ENCODE measurements at places on chromosomes 6 and 20. TPM values are rescaled to one million over a fixed set of nuclear protein-coding genes. Genes with fewer than 3 reads are reported as not detected.

Gene FAM162B
- total RNA-seq = not detected

DNA sequence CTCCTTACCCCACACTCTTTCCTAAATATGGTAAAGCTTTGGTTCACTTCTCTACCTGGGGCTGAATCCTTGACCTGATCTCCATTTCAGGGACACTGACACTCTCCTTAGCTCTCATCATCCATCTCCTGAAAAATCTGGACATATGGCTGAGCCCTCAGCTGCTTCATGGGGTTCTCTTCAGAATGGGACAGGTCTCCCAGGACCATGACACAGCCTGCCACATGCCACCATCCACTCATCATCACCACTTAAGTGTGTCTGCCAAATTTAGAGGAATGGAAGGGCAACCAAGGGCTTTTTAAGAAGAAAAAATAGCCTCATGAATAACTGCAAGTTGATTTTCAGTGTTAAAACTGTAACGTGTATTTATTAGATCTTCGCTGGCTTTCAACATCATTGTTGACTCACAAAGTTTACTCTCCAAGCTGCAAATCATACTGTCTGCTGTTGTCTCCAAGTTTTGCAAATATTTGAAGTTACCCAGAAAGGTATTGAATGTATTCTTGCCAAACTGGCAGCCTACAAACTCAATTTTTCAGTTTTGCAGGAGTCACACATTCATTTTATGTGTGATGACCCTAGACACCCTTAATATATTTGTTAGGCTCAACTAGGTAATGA, 41.1 kb downstream of the HS3ST5 start:
- H3K4me3 ChIP-seq = no peak overlapping the region
- H3K27me3 ChIP-seq = no peaks in the 10 kb centered on the region
- DNase-seq = no peak
- H3K27ac ChIP-seq = no peak overlapping the region
- no peaks in the 10 kb centered on the region for H3K4me1 ChIP-seq
- no peaks in the 10 kb centered on the region for H3K36me3 ChIP-seq

- H3K4me3 ChIP-seq = no peak overlapping the region
- DNase-seq = no peak
- H3K27me3 ChIP-seq = no peaks in the 10 kb centered on the region
- H3K4me1 ChIP-seq = no peaks in the 10 kb centered on the region
Observed at GRCh38 chr6:76862936-76863335, 600.4 kb downstream of the HTR1B start.

Gene LRRN4
- total RNA-seq = not detected

DNA sequence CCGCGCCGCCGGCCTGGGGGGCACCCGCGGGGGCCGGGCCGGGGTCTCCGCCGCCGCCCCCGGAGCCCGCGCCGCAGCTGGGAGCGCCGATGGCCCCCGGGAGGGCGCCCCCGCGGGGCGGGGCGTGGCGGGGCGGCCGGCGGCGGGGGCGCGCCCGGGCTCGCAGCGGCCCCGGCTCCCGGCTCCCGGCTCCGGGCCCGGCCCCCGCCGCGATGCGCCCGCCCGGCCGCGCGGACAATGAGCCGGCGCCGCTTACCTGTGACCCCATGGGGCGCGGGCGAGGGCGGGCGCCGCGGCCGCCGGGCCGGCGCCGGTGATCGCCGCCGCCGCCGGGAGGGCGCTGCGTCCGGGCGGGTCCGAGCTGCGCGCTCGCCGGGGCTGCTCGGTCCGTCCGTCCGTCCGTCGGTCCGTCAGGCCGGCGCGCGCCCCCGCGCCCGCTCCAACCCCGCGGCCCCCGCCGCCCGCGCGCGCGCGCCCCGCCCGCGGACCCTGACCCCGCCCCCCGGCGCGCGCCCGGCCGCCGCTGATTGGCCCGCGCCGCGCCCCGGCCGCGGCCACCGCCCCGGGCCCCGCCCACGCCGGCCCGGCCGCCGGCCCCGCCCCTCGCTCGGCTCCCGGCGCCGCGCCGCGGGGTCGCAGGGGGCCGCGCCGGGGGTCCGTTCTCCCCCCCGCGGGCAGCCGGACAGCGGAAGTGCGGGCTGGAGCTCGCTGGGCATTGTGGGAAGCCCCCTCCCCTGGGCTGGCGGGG, at the start of gene ZBTB46:
TSS of gene ZBTB46 (minus strand) at position 424 of the 748 bp plus-strand sequence. CDS start 40,507 bp downstream, outside the sequence.
- DNase-seq = no peak
- H3K27me3 ChIP-seq = peaks cover 47% of the 10 kb centered on the region
- H3K4me1 ChIP-seq = peaks cover 9% of the 10 kb centered on the region
- no peaks in the 10 kb centered on the region for H3K36me3 ChIP-seq

- peaks cover 11% of the 10 kb centered on the region for H3K36me3 ChIP-seq
- no peak overlapping the region for H3K27ac ChIP-seq
- H3K4me1 ChIP-seq = peaks cover 20% of the 10 kb centered on the region
- H3K27me3 ChIP-seq = peaks cover 23% of the 10 kb centered on the region
- peak; percentile 62 for DNase-seq
Observed at GRCh38 chr20:62860924-62861691, 514 bp downstream of the TCFL5 start.

DNA sequence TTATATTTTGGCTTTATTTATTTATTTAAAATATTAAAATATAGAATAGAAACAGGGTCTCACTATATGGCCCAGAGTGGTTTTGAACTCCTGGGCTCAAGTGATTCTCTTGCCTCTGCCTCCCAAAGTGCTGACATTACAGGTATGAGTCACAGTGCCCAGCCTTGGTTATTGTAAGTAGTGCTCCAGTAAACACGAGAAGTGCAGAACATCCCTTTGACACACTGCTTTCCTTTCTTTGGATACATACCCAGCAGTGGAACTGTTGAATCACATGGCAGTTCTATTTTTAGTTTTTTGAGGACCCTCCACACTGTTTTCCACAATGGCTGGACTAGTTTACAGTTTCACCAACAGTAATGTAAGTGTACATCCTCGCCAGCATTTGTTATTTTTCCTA, 203.9 kb downstream of the PHF3 start:
- no peaks in the 10 kb centered on the region for H3K4me1 ChIP-seq
- no peak overlapping the region for H3K4me3 ChIP-seq
- DNase-seq = no peak
- no peak overlapping the region for H3K27ac ChIP-seq
- no peaks in the 10 kb centered on the region for H3K27me3 ChIP-seq

GRCh38 chr20:6866741-6867140, 99.3 kb downstream of the BMP2 start:
- H3K27ac ChIP-seq = no peak overlapping the region
- H3K4me1 ChIP-seq = no peaks in the 10 kb centered on the region
- no peaks in the 10 kb centered on the region for H3K27me3 ChIP-seq

DNA sequence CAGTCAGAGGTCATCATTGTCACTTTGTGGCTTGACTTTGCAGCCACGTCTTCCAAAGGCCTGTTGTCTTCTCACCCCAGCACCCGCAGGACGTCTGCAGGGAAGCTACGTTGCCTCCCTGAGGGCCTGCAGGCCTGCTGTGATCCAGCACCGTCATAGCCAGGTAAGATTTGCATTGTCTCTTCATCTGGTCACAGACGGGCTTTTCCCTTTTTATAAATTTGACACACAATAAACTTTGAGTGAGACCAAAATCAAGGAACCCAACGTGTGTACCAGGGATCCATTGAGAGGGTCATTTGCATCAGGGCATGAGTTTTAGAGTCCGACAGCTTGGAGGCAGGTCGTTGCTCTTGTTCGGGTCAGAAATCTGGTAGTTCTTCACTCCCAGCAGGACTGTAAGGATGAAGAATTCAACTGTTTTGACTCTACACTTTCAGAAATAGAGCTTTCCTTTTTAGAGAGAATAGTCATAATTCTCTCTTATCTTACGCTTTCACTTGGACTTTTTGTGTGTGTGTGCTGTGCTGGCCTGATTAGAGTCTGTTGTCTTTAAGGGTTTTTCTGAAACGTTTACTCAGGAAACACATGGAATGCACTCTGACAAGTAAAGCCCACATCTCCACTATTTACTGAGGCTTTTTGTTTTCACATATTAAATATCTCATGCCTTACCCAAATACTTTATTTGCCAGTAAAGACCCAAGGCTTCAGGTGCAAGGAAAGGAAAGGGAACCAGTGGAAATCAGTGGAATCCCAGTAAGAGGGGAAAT, 177.2 kb upstream of the TAB2 start:
- H3K4me3 ChIP-seq = peak overlapping the region; percentile 74
- peaks cover 48% of the 10 kb centered on the region for H3K36me3 ChIP-seq
- peak; percentile 84 for DNase-seq

DNA sequence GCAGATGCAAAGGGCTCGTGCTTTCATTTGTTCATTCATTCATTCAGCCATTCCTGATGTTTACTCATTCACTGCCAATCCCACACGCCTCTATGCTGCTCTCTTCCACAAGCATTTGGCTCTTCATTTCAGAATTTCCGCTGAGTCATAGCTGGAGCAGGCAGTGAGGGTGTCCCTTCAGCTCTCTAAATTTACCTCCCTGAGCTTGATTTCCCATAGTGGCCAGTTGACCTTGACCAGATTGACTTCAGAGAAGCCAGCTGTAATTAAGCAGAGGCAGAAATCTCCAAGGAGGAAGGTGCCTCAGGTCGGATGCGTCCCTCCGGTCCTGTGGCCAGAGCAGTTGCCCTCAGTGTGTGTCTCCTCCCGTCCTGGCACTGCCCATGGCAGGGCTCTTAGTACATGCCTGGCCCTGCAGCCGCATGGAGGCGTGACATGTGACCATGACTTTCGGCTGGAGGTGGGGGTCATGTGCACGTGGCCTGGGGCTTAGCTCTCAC, 267.2 kb upstream of the ECI2 start:
- no peak overlapping the region for H3K4me3 ChIP-seq
- no peak overlapping the region for H3K27ac ChIP-seq
- DNase-seq = no peak
- peaks cover under 1% of the 10 kb centered on the region for H3K4me1 ChIP-seq
- no peaks in the 10 kb centered on the region for H3K36me3 ChIP-seq

Gene NFATC2
- total RNA-seq = 39.9 TPM

Gene IL17F
- total RNA-seq = not detected

DNA sequence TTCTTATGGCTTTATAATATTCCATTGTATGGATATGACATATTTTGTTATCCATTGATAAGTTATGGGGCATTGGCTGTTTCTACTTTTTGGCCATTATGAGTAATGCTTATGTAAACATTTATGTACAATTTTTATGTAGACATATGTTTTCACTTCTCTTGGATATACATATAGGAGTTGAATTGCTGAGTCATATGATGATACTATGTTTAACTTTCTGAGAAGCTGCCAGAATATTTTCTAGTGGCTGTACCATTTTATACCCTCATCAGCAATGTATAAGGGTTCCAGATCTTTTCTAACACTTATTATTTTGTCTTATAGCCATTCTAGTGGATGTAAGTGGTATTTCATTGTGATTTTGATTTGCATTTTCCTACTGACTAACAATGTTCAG, 23.1 kb downstream of the OTOR start:
- no peak overlapping the region for H3K4me3 ChIP-seq
- no peaks in the 10 kb centered on the region for H3K4me1 ChIP-seq
- H3K27me3 ChIP-seq = peaks cover 7% of the 10 kb centered on the region
- H3K36me3 ChIP-seq = no peaks in the 10 kb centered on the region

GRCh38 chr6:80767808-80768207, 661.3 kb downstream of the BCKDHB start:
- no peak overlapping the region for H3K4me3 ChIP-seq
- no peaks in the 10 kb centered on the region for H3K4me1 ChIP-seq
- H3K27me3 ChIP-seq = no peaks in the 10 kb centered on the region
- no peak for DNase-seq

GRCh38 chr6:45676380-45676779, 298.6 kb upstream of the SUPT3H start:
- H3K36me3 ChIP-seq = peaks cover 13% of the 10 kb centered on the region
- H3K27ac ChIP-seq = no peak overlapping the region
- no peak overlapping the region for H3K4me3 ChIP-seq
- peaks cover 2% of the 10 kb centered on the region for H3K27me3 ChIP-seq
- peaks cover 41% of the 10 kb centered on the region for H3K4me1 ChIP-seq

- H3K27ac ChIP-seq = no peak overlapping the region
- peaks cover 2% of the 10 kb centered on the region for H3K27me3 ChIP-seq
- H3K4me1 ChIP-seq = peaks cover 6% of the 10 kb centered on the region
- no peaks in the 10 kb centered on the region for H3K36me3 ChIP-seq
- no peak overlapping the region for H3K4me3 ChIP-seq
- DNase-seq = no peak
Observed at GRCh38 chr20:40875116-40876085, 153.2 kb upstream of the TOP1 start.

- H3K4me3 ChIP-seq = peak overlapping the region; percentile 70
- H3K36me3 ChIP-seq = peaks cover 8% of the 10 kb centered on the region
- no peak for DNase-seq
- peak overlapping the region; percentile 94 for H3K27ac ChIP-seq
- no peaks in the 10 kb centered on the region for H3K27me3 ChIP-seq
Observed at GRCh38 chr20:53828088-53828681, 234.5 kb upstream of the ZNF217 start.

GRCh38 chr20:19275038-19275629, 62.7 kb downstream of the SLC24A3 start:
- no peaks in the 10 kb centered on the region for H3K4me1 ChIP-seq
- H3K36me3 ChIP-seq = no peaks in the 10 kb centered on the region

Gene EFCAB8
- 1.1 TPM for total RNA-seq

Gene CGA
- total RNA-seq = not detected

DNA sequence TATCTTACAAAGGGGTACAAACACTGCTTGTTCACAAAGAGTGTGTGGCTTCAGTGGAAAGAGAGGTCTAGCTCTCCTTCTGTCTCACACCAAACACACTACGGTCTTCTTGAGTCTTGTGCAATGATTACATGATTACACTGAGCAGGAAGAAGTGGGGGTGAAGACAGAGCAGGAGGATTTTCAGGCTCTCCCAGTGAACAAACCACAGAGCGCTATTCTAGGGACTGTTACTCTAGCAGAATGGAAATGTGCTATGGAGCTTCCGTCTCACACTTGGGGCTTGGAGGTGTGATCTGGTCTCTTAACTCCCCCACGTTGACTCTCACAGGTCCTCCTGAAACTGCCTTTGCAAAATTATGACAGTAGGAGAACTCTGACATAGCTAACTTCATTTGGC, 203.4 kb downstream of the MYLK4 start:
- H3K27me3 ChIP-seq = peaks cover 84% of the 10 kb centered on the region
- DNase-seq = no peak
- H3K4me3 ChIP-seq = no peak overlapping the region
- H3K36me3 ChIP-seq = peaks cover 8% of the 10 kb centered on the region
- peaks cover 16% of the 10 kb centered on the region for H3K4me1 ChIP-seq

DNA sequence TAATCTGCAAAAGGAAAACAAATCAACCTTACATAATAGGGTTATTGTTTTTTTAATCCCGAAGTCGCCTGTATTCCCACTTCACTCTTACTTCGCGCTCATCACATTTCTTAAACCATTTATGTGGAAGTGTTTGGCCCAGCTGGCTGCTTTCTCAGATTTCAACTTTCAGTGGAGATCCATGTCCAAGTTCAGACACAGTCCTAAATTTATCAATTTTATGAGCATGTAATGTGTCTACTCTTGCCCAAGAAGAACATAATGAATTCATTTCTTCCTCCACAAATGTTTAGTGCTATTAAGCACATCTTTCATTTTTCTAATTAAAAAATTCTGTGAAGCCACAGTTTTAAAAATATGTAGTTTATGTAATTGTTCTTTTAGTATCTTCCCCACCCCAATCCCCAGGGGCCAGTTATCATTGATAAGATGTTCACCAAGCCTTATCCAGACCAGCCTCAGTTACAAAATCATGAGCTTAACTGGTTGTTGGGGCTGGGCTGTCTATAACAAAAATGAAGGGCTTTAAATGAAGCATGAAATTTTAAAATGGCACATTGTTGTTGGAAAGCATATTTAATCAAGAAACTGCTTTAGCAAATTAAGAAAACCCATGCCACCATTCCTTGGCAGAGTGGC, 151.7 kb downstream of the UST start:
- DNase-seq = no peak
- no peaks in the 10 kb centered on the region for H3K4me1 ChIP-seq
- no peaks in the 10 kb centered on the region for H3K27me3 ChIP-seq
- no peak overlapping the region for H3K4me3 ChIP-seq

Gene LTA
- 21.8 TPM for total RNA-seq
